KG1 (cell line): ENCODE measurements at places on chromosomes 16 and 17.

DNA sequence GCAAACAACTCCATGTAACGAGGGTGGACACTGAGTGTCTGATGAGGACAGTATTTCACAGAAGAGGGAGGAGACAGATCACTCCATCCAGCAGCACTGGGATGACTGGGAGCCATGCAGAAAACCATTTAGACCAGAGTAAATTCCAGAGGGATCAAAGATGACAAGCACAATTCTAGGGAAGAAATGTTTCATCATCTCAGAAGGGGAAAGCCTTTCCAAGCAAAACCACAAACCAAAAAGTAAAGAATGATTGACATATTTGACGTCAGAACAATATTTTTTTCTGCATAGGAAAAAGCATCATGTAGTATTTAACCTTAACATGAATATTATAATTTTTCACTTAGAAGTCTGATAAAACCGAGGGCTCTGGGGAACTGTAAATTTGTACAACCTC lies 4.8 kb downstream of the DNASE1 start:
- no peak for DNase-seq

GRCh38 chr16:54233615-54234014 lies 53.0 kb downstream of the IRX3 start:
- DNase-seq, result no peak

DNA sequence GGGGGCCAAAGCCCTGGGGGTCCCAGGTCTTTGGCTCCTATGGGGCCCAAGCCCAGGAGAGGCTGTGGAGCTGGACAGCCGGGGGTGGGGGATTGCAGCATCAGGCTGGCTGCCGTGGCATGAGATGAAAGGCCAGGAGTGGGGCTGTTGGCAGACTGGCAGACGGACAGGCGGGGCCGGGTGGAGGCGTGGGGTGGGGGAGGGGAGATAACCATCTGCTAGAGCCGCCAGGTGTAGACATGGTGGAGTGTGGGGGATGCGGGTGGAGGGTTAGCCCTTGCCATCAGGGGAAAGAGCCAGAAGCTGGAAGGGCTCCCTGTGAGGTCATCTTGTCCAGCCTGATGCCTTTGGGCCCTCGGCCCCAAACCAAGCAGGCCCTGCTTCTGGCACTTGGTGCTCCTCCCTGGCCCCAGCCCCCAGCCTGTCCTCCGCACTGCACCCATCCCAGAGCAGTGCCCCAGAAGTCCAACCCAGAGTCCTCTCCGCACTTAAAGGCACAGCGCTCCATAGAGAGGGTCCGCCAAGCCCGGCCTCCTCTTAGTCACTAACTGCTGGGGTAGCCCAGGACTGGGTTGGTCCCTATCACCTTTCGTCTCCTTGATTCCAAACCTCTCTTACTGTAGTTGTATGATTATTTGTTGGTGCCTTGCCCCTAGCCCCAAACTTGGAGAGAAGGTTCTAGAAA lies 33.3 kb upstream of the DLX4 start:
- DNase-seq, result no peak

DNA sequence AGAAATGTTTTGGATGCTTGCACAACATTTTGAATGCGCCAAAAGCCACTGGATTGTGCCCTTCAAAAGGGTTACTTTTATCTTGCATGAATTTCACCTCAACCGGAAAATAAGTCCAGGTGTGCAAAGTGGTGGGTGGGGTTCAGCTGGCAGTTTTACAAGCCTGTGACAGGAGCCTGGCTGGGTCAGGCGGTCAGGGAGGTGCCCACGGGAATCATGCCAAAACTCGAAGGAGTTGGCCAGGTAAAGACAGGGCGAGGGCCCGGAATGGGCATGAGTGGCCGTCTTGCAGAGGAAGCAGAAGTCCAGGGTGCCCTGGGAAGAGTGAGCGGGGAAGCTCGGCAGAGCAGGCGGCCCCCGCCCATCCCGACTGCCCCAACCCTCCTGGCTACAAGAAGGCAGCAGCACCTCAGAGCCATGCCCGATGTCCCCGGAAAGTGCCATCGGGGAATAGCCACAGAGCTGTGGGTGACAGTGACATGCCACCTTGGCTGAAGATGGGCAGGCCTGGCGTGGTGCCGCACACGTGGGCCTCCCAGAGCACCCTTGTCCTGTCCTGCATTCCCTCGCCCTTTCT lies 19.1 kb upstream of the CACNG1 start:
- DNase-seq, result no peak

DNA sequence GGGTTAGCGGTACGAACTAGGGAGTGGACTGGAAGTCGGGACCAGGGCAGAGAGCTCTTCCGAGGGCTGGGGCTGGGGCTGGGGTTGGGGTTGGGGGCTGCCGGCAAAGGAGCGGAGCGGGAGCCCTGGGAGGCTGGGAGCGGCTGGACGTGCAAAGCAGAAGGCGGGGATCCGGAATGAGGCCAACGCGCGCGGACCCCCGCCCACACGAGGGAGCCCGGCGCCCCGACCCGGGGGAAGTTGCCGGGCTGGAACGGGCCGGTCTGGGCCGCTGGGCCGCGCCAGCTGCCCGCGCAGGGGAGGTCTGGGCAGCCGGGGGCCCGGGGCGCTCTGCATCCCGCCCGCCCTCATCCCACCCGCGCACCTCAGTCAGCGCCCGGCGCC lies 323 bp downstream of the ST3GAL2 start:
- DNase-seq, result no peak

DNA sequence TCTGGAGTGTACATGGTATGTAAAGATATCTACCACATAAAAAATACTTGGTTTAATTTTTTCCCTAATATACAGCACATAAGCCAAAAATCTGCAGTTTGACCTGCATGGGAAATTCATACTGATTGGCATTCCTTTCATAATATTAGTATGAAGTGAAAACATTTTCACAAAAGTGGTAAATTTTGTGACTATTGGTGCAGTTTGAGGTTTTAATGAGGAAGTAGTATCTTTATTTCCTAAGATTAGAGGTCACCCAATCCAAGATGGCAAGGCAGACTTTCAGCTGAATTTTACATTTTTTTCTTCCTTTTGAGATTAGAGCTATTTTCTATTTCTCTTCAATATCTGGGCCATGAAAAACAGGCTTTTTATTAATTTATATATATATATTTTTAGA lies 21.2 kb downstream of the METTL9 start:
- DNase-seq, result no peak

GRCh38 chr17:16135461-16135860 lies 79.9 kb downstream of the NCOR1 start:
- no peak for DNase-seq

- no peak for DNase-seq
Measured at GRCh38 chr17:30165960-30166359, 49.3 kb downstream of the NSRP1 start.

GRCh38 chr17:4605826-4606225 lies 21.5 kb downstream of the SMTNL2 start:
- no peak for DNase-seq

DNA sequence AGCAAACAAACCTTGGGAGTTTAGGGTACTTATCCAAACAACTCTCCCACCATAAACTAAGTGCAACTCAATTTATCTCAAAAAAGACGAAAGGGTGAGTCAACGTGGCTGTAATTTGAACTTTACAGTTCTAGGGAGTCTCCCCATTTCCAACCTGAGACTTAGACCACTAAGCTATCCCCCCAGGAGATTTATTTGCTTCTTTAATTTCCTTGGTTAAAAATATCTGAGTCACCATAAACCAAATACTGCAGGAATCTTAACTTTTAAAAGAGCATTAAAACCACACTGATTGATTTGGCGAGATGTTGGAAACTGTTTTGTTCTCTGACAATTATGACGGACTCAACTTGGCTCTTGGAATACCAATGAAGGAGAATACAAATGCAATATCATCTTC lies 299.3 kb upstream of the SOX9 start:
- DNase-seq, result no peak

GRCh38 chr17:43790311-43790940 lies 10.2 kb downstream of the CFAP97D1 start:
- no peak for DNase-seq

DNA sequence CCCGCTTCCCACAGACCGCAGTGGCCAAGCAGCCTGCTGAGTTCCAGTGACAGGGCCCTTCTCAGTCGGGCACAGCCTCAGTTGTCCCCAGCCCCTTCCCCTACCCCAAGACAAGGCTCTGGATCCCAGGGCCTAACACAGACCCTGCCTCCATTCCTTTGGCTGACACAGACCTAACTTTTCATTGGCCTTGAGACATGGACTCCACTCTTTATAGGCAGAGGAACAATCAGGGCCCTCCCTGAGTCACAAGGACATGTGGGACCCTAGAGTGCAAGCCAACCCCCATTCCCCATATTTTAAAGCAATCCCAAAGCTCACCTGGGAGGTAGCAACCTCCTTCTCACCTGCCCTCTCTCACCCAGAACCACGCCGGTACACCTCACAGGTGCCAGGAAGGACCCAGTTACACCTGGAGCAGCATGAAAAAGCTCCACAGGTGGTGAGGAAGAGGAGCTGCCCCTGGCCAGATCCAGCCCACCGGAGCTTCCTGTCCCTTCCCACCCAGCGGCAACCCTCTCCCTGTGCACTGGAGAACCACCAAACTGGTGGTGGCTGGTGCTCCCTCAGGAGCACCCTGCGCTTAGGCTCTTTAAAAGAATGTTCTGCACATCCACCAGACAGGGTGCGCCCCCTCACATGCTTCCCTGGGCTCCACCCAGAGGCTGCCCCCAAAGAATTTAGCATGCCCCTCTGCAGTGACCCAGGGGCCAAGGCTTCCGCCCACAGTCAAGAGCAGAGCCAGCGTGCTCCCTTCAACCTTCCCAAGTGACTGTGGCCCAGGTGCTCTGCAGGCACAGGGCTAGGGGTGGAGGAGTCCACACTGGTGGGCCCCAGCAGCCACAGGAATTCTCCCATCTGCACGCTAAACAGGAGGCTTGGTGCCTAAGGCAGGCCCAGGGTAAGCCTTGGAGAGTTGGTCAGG lies 3.4 kb downstream of the MNT start:
- DNase-seq, result no peak

DNA sequence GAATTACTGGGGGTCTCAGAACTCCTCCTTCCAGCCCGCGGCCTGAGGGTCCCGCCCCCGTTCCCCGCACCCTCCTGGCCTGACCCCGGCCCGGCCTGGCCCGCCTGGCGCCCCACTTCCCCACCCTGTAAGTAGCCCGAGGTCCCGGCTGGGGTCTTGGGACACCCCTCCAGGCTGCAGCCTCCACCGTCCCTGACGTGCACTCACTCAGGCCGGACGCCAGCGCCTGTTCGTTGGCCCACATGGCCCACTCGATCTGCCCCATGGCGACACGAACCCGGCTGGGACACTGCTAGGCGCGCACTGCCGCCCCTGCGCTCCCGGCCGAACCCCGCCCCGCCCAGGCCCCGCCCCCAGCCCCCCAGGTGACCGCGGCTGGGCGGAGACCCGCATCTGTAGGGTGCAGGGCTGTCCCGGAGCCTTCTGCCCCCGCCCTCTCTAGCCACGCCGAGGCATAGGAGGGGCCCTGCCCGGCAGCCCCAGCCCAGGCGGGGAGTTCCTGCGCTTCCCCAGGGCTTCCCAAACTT lies at the start of gene CYBA:
TSS of gene CYBA (minus strand) at position 305 of the 527 bp plus-strand sequence. CDS start at position 265, 40 bp downstream.
- DNase-seq, result peak; percentile 50

- peak; percentile 79 for DNase-seq
Measured at GRCh38 chr17:42120770-42121769, at the start of gene KAT2A. Gene KAT2A (minus strand): TSS chr17:42121367. CDS start chr17:42121304, 63 bp downstream.

GRCh38 chr17:41530062-41531048 lies 2.2 kb upstream of the KRT19 start:
- DNase-seq, result no peak

DNA sequence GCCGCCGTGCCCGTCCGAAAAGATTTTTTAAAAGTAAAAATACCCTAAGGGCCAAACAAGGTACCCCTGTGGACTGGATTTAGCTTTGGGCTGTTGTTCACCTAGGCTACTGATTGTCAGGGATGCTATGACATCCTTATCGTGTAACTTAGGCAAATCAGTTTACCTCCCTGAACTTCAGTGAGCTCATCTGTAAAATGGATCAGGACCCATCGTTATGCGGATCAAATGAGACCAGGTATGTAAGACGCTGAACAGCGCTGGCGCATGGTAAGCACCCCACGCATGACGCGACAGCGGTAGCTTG lies 658 bp upstream of the ZNF771 start:
- no peak for DNase-seq

- no peak for DNase-seq
Measured at GRCh38 chr17:50396261-50397110, 837 bp downstream of the LRRC59 start.
